ENCODE measurements at places on chromosomes 2 and 18.

- no peak for DNase-seq
These were observed 494 bp upstream of the ROCK1 start for GRCh38 chr18:21112140-21112473.

DNA sequence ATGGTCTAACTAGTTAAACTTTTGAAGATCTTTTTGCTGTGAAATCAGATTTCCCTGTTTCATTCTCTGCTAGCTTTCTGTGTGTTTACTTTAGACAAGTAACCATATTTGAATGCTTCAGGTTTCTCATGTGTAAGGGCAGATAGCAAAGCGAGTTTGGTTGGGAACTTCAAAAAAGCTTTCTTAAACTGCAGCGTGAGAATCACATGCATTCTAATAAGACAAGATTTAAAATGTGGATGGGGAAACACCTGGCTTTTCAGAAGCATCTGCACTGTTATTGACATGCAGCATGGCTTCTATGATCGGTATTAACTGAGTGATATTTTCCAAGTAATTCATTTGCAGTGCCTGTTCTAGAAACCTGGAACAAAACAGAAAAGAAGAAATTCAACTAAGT lies 119.3 kb downstream of the ABCA12 start:
- DNase-seq: no peak

DNA sequence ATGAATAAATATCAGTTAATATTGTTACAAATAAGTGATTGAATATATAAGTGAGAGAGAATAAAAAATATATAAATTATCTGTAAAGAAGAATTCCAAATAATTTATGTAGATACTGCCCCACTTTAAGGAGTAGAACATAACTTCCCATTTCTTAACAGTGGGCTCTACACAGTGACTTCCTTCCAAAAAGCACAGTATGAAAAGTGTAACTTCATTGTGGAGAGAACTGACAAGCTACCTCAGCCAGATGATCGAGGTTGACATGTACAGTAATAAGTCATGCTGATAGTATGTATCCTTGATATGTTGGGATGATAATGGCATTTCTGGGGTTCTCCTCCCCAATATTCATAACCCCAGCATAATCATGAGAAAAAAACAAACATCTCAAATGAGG lies 191.9 kb upstream of the FN1 start:
- DNase-seq: no peak

DNA sequence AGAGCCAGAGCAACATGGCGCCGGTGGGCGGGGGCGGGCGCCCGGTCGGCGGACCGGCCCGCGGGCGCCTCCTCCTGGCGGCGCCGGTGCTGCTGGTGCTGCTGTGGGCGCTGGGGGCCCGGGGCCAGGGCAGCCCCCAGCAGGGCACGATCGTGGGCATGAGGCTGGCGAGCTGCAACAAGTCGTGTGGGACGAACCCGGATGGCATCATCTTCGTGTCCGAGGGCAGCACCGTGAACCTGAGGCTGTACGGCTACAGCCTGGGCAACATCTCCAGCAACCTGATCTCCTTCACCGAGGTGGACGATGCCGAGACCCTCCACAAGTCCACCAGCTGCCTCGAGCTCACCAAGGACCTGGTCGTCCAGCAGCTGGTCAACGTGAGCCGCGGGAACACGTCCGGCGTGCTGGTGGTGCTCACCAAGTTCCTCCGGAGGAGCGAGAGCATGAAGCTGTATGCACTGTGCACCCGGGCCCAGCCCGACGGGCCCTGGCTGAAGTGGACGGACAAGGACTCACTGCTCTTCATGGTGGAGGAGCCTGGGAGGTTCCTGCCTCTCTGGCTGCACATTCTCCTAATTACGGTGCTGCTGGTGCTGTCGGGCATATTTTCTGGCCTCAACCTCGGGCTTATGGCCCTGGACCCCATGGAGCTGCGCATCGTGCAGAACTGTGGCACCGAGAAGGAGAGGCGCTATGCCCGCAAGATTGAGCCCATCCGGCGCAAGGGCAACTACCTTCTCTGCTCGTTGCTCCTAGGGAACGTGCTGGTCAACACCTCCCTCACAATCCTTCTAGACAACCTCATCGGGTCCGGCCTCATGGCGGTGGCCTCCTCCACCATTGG lies 507 bp downstream of the CNNM4 start:
- DNase-seq: no peak

DNA sequence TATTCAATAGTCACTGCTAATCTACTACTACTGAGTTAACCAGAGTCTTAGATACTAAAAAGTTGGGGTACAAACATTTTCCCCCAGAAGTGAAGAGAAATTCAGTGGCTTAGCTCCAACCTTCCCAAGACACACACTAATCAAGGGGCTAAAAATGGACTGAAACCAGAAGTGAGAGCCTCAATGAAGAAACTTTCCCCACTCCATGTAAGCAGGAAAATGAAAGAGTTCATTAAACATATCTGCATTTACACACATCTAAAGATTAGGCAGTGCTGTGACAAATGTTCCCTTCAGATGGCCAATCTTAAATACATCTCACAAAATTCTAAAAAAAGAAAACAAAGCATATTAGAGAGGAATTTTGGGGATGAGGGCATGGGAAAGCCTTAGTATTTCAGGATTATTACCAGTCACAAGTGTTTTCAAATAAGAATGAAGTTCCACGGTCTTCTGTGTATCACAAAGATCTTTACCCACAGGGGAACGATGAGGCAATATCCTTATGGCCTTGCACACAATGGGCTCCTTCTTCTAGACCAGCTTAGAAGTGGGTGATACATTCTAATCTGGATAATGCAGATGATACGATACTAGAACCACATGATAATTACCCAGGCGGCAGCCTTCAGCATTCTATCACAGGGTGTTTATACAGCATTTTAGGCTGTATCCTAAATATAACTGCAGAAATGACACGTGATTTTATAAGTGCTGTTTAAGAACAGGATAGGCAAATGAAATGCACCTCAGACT lies 17.1 kb downstream of the ANKRD44 start:
- DNase-seq: no peak

DNA sequence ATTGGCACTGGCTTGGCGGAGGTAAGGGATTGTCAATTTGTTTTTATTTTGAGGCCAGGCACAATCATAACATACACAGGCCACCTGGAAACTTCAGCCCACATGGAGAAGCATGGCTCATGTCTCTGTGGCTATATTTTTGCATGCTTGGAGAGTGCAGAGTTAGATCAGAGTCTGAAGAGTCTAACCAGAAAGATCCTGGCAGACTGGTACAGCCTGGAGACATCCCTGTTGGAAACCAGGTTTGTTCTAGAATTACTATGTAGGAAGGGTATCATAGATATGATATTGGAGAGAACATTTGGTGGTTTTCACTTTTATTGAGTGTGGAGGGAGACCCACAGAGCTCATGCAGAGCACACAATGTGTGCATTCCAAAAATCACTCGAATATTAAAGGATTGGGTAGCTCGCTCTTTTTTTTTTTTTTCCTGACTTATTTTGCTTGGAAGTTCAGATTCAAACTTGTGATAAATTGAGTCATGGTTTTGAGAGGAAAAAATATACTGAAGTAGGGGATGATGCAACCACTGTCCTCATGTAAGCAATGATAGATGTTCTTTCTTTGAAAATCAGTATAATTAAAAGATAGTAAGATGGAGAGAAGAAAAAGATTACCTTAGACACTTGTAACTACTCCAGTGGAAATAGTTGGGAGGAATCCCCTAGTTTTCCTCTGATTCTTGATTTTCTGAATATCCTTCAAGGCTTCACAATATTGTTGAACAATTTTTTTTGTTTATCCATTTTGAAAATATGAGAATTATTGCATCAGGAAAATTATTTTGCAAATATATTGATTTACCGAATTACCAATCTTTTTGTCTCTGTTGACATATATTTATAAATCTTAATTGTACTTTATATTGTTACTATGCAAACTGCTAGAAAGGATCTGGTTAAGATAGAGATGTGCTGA lies 185.7 kb upstream of the ZEB2 start:
- DNase-seq: no peak

DNA sequence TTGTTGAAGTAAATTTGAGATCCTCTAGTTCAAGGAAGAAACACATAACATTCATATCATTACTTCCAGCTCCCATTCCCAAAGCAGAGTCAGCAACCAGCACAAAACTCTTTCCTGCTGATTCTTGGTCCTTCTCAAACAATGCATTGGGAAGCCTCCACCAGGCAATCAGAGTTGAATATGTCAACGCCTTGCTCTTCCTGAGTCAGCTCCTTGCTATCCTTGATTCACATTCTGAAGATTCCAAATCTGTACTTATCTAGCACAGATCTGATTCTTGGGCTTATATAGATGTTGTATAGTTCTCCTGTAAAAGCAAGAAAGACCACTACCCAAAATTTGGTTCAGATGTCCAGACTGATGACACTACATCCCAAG lies 29.6 kb downstream of the CFAP210 start:
- no peak for DNase-seq

GRCh38 chr2:84821806-84822205 lies 59.1 kb downstream of the TRABD2A start:
- no peak for DNase-seq

GRCh38 chr18:70058916-70059315 lies 111.2 kb upstream of the CD226 start:
- DNase-seq: no peak

GRCh38 chr2:28751956-28752630 lies 463 bp downstream of the PPP1CB start:
- peak; percentile 2 for DNase-seq

GRCh38 chr18:26630596-26630995 lies 82.2 kb upstream of the KCTD1 start:
- DNase-seq: no peak

DNA sequence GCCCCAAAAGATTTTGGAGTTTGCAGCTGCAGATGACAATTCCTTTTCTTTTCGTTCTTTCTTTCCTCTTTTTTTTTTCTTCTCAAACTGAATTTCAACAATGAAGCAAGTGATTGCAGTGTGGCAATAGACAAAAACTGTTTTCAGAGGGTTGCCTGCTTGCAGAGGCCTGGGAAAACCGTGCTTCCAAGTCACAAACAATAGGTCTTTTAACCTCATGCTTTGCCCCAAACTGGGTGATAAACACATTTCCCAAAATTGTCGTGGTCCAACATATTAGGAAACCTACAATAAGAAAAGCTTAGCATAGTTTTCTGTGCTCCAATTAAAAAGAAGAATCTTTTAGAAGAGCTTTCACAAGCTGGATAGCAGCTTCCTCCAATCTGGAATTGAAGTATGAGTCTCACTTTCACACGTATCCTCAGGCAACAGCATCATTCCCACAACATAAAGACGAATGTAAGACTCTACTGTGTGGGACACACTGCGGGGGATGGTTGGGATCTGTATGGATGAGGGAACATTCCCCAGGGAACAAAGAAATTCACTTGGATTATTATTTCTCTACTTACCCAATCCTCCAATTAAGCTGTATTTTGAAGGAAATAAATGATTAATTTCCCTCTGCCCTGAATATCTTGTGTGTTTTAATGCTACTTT lies 656.1 kb downstream of the RNF144A start:
- no peak for DNase-seq

GRCh38 chr2:53210538-53210937 lies 557.1 kb upstream of the CHAC2 start:
- no peak for DNase-seq

GRCh38 chr2:220043155-220043989 lies 415.9 kb downstream of the SLC4A3 start:
- DNase-seq: no peak

GRCh38 chr2:38407111-38407682 lies 30.1 kb upstream of the ATL2 start:
- DNase-seq: no peak

- no peak for DNase-seq
These were observed 64.8 kb upstream of the LCLAT1 start for GRCh38 chr2:30382162-30382783.

DNA sequence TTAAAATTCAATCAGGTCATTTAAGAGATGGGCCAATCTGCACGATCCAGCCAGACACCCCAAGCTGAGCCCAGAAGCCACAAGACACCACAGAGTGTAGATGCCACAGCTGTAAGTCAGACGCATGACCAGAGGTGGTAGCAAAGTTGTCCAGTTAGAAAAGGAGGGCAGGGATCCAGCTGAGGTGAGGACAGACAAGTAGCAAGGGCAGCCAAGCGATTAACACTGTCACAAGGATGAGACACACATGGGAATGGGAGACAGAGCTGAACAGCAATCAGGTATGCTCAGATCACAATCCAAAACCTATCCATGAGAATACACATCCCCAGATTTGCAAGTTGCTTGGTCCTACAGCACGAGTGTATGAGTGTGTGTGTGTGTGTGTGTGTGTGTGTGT lies 143.4 kb upstream of the STK17B start:
- DNase-seq: no peak

DNA sequence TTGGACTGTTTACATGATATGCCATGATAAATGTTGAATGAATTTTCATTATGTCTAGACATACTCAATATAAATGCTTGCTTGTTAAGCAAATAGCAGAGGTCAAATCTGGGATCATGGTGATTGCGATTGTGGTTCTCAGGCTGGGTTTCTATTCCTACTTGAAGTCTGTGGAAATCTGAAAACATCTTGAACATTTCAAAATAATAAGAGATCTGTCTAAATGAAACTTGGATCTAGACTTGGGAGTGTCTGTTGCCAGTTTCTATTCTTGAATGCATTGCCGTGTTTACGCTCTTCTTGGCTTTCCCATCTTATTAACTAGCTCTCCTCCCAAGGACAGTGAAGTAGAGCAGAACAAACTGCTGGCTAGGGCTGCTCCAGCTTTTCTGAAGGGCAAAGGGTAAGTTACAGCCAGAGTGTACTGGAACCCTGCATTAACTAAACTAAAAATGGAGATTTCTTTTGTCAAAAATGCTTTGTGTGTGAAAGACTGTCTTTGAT lies 127.7 kb downstream of the DTNA start:
- DNase-seq: no peak

DNA sequence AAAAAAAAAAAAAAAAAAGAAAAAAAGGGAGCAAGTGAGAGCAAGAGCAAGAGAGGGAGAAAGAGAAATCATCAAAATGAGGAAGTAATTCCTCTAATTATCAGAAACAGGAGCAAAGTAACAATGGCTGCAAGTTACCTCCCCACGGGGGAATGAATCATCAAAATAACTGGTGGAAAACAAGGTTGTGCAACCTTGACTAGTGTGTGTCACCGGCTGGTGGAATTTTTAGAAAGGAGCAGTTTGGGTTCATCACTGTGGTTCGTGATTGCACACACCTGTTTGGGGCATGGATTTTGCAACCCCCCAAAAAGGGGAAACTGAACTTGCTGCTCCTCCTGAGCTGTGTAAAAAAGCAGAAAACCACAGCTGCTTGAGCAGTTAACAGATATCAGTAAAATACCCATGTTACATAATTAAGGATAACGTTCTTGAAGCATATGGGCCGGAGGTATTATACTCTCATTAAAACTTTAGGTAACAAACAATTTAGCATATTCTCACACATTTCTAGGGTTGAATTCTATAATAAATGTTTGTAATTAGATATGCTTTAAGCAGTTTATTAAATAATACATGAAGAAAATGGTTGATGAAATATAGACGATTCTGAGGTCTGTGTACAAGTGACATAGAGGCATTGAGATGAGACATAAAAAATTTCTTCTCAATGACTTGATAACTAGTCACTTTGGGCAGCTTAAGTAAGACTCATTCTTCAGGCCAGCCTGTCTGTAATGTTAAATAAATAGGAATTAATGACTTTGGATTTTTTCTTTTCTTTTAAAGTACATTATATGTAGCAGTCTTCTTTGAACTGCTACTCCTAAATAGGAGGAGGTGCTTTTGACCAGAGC lies 184.2 kb upstream of the ZEB2 start:
- DNase-seq: no peak

- DNase-seq: no peak
These were observed 119.6 kb downstream of the SPOPL start for GRCh38 chr2:138621139-138621538.
